NCI-H1930 (cell line): ENCODE measurements at places on chromosomes 3 and 15.

GRCh38 chr15:85607141-85607806 is 187.5 kb downstream of the KLHL25 start:
- DNase-seq, result no peak

DNA sequence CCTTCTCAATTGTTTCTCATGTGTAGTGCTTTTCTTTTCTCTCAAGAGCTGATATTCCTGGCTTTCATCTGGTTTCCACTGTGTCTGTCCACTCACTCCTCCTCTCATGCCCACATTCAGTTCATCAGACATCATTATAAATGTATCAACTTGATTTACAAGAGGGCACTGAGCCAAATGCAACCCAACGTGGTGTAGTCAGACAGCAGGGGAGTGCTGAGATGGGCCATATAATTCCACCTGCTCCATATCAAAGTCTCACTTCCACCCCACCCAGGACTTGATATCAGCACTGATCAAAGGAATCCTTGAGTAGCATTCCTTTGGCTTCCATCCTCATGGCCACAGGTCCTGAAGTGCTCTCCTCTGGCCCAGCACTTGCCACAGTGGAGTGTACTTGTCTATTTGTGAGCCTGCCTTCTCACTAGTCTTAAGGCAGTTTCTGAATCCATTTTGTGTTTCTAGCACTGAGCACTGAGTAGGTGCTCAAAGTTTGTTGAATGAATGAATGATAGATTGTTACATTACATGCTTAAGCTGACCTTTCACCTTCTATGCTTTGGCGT is 252.8 kb downstream of the CLSTN2 start:
- no peak for DNase-seq

DNA sequence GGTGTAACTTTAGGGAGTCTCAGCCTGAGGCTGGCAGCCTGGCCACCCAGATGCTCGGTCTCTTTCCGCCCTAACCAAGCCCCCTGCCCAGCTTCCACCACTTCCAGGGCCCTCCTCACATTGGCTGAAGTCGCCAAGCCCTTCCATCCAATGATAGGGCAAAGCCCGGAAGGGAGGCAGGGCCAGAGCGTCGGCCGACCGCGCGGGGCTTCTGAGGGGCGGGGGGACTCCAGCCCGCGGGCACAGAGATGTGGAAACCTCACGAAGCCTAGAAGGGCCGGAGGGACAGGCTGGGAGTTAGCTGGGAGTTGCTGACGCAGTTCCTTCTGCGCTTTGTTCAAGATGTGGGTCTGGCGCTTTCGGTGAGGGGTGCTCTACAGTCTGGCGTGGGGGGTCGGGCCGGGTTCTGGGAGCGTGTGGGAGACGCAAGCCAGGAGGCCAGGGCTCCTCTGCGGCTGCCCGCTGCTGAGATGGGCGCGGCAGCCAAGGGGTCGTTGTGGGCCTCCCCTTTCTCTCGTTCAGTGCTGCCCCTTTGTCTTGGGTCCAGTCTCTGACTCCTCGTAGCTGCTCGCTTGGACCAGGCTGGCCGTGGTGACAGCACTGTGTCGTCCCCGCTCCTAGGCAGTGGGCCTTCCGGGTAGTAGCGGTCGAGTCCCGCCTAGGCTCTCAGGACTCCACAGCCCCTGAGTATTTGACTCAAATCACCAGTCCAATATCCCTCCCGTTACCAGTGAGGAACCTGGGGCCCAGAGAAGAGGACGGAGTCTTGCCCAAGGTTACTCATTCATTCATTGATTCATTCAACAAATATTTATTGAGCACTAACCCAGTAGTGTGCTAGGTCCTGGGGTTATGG is at the start of gene ZNF660:
TSS of gene ZNF660 (plus strand) at position 319 of the 856 bp plus-strand sequence. CDS start 9,230 bp downstream, outside the sequence.
- DNase-seq, result peak; percentile 59

DNA sequence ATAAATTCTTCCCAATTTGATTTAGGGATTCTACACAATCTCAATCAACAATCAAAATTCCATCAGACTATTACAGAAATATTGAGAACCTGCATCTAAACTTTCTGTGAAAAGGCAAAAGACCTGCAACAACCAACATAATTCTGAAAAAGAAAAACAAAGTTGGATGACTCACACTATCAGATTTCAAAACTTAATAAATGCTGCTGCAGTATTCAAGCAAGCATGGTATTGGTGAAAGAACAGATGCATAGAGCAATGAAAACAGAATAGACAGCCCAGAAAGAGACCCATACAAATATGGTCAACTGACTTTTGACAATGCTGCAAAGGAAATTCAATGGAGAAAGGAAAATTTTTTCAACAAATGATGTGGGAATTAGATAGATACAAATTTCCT is 477.1 kb upstream of the NR2F2 start:
- no peak for DNase-seq

DNA sequence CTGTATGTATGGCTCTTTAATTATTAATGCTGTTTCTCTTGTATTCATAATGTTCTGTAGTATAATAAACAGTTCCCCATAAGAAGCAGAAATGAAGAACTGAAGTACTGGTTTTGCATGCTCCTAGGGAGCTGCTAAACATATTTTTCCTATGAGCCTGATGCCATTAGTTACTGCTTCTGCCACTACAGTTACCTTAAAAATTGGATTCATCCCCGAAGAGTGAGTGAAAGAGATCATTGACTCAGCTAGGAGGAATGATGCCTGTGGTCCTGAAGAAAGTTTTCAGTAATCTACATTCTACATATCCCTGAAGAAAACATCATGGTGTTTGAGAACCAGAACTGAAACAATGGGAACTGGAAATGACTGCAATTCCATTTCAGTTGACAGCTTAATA is 37.1 kb upstream of the ST3GAL6 start:
- DNase-seq, result no peak
